ENCODE measurements at places on chromosomes 4 and X. TPM values are rescaled to one million over a fixed set of nuclear protein-coding genes. Genes with fewer than 3 reads are reported as not detected.

DNA sequence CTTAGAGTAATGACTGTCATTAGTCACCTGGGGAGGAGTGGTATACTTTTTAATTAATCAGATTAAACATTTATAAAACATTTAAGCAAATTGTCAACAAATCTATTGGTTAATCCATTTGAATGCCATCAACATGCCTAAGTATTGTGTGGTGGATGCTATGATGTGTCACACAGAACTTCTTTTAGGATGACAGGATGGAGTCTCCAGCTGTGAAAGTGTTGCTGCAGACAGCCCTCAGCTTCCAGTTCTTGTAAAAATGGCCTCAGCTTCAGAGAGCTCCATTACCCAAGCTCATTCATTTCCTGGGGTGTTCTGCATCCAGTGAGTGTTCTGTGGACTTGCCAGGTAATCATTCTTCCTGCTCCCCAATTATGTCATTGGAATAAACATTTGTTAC, 74.3 kb upstream of the CLNK start:
- no peaks in the 10 kb centered on the region for H3K4me1 ChIP-seq
- H3K36me3 ChIP-seq, result no peaks in the 10 kb centered on the region
- H3K4me3 ChIP-seq, result no peak overlapping the region
- no peaks in the 10 kb centered on the region for H3K27me3 ChIP-seq
- H3K27ac ChIP-seq, result no peak overlapping the region

- no peaks in the 10 kb centered on the region for H3K27me3 ChIP-seq
- peak overlapping the region; percentile 61 for H3K27ac ChIP-seq
- H3K36me3 ChIP-seq, result peaks cover 23% of the 10 kb centered on the region
- H3K4me3 ChIP-seq, result peak overlapping the region; percentile 92
- DNase-seq, result no peak
These were observed 800 bp downstream of the KDM5C start for GRCh38 chrX:53223955-53224859.

- H3K27me3 ChIP-seq, result no peaks in the 10 kb centered on the region
- DNase-seq, result no peak
- no peak overlapping the region for H3K27ac ChIP-seq
- H3K4me1 ChIP-seq, result peaks cover 17% of the 10 kb centered on the region
- no peaks in the 10 kb centered on the region for H3K36me3 ChIP-seq
- H3K4me3 ChIP-seq, result no peak overlapping the region
These were observed 73.1 kb upstream of the EPGN start for GRCh38 chr4:74235135-74235534.

DNA sequence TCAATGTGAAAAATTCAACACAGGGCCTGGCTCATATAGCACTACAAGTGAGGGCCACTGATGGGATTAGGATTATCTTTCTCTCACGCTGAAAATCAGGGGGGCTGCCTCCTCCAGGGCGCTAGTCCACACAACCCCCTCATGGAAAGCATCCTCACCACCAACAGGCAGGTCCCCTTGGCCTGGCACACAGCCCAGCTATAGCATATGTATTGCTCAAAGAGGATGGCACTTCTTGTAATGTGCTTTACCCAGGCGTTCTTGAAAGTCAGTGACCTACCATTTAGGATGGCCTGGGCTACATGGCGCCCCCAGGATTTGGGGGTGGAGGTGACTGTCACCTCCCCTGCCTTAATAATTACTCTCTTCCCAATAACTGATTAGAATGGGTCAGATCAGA, 71.0 kb upstream of the LSM6 start:
- no peak overlapping the region for H3K27ac ChIP-seq
- no peak overlapping the region for H3K4me3 ChIP-seq
- H3K36me3 ChIP-seq, result no peaks in the 10 kb centered on the region

DNA sequence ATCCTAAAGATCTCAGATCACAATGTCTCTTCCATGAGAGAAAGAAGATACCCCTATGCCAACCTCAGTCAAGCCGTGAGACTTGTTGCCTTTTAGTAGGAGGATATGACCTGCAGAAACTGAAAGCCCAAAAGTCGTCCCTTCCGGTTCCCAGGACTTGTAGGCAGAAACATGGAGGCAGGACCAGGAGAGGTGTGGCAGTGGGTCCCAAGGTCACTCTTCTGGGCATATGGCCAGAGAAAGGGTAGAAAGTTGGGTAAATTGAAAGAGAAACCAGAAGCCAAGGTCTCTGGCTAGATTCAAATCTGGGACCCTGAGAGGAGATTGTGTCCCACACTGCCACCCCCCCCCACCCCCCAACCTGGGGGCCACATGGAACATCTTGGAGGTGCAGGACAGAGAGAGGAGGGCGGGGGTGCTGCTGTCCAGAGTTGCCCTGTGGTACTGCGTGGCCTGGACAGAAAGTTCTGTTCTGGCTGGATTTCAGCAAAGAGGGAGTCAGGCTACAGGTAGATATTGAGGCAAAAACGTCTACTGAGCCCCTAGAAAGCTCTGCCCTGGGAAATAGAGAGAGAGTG, 55.4 kb downstream of the DDX3X start:
- H3K4me3 ChIP-seq, result no peak overlapping the region
- no peaks in the 10 kb centered on the region for H3K36me3 ChIP-seq
- H3K27ac ChIP-seq, result no peak overlapping the region
- H3K4me1 ChIP-seq, result no peaks in the 10 kb centered on the region
- peak; percentile 65 for DNase-seq
- no peaks in the 10 kb centered on the region for H3K27me3 ChIP-seq

DNA sequence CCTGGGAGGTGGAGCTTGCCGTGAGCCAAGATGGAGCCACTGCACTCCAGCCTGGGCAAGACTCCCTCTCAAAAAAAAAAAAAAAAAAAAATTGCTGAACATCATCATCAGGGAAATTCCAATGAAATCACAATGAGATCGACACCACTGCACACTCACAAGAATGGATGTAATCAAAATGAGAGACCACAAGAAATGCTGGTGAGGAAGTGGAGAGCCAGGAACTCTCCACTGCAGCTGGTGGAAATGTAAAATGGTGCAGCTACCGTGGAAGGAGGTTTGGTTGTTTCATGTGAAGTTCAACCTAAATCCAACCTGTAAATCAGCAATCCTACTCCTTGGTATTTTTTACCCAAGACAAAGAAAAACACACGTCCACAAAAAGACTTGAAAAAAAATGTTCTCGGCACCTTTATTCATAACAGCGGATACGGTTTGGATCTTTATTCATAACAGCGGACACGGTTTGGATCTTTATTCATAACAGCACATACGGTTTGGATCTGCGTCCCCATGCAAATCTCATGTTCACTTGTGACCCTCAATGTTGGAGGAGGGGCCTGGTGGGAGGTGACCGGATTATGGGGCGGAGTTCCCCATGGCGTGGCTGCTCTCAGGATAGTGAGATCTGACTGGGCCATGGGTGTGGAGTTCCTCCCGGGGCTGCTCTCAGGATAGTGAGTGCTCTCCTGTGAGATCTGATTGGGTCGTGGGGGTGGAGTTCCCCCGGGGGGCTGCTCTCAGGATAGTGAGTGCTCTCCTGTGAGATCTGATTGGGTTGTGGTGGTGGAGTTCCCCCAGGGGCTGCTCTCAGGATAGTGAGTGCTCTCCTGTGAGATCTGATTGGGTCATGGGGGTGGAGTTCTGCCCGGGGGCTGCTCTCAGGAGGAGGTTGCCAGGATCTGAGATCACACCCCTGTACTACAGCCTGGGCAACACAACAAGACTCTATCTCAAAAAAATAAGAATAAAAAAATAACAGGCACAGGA, 7.7 kb downstream of the GAK start:
- no peak overlapping the region for H3K27ac ChIP-seq
- DNase-seq, result no peak
- no peak overlapping the region for H3K4me3 ChIP-seq
- H3K36me3 ChIP-seq, result peaks cover 8% of the 10 kb centered on the region
- H3K27me3 ChIP-seq, result no peaks in the 10 kb centered on the region

DNA sequence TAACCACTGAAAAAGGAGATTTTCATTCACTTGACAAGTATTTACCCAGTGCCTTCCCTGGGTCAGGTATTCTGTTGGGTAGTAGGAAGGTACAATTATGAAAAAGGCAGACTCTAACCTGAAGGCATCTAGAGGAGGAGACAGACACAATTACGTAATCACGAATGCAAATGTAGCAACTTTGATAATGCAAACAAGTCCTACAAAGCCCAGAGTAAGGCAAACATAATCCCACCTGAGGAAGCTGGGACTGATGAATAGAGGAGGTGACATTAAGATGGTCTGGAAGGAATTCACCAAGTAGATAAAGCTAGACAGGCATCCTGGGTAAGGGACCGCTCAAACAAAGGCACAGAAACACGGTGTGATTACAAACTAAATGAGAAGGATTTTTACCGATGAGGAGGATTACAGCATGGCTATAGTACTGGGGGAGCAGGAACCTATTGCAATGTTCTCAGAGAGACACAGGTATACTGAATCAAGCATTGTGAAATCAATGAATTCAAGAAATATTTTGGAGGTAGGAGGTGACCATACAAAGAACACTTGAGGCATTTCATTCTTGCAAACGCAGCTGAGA, 37.1 kb downstream of the TMEM150C start:
- H3K4me1 ChIP-seq, result no peaks in the 10 kb centered on the region
- no peak for DNase-seq
- no peaks in the 10 kb centered on the region for H3K36me3 ChIP-seq
- no peak overlapping the region for H3K27ac ChIP-seq
- H3K27me3 ChIP-seq, result no peaks in the 10 kb centered on the region
- no peak overlapping the region for H3K4me3 ChIP-seq

DNA sequence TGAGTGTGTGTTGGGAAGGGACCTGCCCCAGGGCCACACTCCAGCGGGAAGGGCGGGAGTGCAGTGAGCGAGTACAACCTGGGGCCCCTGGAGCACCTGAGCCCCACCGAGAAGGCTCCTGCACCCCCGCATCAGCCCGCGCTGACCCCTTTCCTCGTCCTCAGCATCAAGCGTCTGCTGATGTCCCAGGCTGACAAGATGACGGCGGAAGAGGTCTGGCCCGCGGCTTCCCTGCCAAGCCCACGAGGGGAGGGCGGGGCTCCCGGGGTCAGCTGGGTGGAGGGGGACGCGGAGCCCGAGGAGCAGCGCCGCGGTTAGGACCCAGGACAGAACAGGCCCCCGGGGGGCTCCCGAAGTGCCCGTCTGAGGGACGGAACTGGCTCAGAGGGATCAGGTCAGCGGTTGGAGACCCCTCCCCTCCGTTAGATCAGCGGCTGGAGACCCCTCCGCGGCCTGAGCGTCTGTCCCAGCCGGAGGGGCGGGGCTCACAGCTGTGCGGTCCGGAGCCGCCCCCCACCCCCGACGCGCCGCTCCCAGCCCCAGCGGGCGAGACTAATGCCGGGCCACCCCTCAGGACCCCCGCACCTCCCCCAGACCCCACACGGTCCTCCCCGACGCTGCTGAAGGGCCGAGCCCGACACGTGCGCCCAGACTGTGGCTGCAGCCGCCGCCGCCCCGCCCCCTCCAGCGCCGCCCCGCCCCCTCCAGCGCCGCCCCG, 6.7 kb downstream of the MYL5 start:
- H3K36me3 ChIP-seq, result peaks cover 7% of the 10 kb centered on the region
- H3K4me3 ChIP-seq, result peak overlapping the region; percentile 42
- peaks cover 58% of the 10 kb centered on the region for H3K4me1 ChIP-seq
- H3K27ac ChIP-seq, result peak overlapping the region; percentile 10
- H3K27me3 ChIP-seq, result no peaks in the 10 kb centered on the region

DNA sequence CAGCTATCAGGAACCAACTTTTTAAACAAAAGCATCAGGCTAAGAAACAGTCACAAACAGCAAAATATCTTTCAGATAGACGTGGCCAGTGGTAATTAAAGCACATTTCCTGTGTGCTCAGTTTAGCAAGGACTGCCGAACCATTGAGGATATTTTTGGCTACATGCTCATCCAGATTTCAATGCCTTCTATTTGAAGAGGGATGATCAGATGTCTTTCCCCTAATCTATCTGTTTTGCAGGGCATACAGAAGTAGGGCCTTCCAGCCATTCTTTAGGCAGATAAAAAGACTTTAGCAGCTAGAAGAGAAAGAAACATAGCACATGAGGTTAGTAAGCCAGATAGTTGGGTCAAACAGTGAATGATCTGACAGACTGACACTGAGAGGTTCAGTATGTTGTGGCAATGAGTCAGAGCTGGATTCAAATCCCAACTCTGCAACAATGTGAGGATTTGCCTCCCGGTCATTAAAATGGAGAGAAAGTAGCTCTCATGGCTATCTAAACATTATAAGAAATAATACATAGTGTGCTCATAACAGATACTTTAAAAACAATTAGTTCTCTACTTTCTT, 100.0 kb upstream of the PRKG2 start:
- no peak for DNase-seq
- no peaks in the 10 kb centered on the region for H3K27me3 ChIP-seq
- no peaks in the 10 kb centered on the region for H3K4me1 ChIP-seq
- no peaks in the 10 kb centered on the region for H3K36me3 ChIP-seq

- peaks cover 33% of the 10 kb centered on the region for H3K4me1 ChIP-seq
- peak; percentile 60 for DNase-seq
- peak overlapping the region; percentile 63 for H3K27ac ChIP-seq
- H3K27me3 ChIP-seq, result no peaks in the 10 kb centered on the region
- H3K4me3 ChIP-seq, result no peak overlapping the region
These were observed 19.3 kb downstream of the DCTD start for GRCh38 chr4:182897601-182898478.

CT47C1 gene
- not detected for total RNA-seq

GYPE gene
- total RNA-seq, result not detected

NRK gene
- 6.2 TPM for total RNA-seq
